ENCODE measurements at places on chromosomes 3 and 15. TPM values are rescaled to one million over a fixed set of nuclear protein-coding genes. Genes with fewer than 3 reads are reported as not detected.

- DNase-seq = no peak
These were observed 90.0 kb downstream of the FBLN2 start for GRCh38 chr3:13638927-13639326.

DNA sequence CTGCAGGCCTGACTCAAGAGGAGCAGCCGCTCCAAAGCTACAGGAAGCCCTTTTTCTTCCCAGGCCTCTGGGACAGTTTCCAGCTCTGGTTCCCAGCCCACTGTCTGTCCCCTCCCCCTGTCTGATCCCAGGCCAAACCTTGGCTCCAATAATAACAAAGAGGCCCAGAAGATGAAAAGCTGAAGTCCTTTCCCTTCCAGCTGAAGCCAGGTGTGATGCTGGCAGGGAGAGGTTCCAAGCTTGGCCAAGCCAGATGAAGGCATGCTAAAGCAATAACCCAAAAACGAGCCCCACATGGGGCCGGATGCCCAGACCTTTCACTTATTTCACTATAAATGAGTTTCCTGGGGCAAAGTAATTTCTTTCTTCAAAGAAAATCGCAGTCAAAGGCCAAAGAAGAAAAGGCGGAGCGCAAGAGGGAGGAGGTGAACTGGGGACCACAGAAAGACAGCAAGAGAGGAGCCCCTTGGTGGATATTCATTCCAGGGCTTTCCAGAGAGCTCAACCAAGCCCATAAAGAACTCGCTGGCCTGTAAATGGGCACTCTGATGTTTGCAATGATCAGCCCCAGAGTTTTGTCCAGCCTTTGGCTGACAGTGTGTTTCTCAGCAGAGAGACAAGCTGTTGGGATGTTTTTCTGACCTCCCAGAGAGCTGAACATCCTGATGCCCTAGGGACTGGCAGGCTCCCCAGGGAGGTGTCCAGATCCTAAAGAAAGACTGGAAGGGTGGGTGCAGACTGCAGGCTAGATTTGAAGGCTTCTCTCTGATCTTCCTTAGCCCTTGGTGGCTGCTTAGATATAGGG, 157.6 kb downstream of the UACA start:
- DNase-seq = peak; percentile 20

DNA sequence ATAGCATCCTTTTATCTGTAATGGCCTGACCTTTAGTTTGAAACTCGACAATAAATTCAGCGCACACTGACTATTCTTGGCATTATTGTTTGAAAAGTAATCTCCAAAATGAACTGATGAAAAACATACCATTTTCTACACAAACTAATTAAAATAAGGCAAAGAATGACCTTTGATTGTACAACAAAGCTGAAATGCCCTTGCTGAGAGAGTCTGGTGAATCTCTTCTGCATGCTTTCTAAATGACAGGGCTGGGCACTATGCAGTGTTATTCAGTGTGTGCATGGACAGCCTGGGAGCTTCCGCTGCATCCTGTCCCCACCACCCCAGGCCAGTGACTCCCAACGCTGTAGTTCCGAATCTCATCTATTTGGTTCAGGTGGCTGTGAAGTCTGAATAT, 530.8 kb downstream of the FOXP1 start:
- DNase-seq = no peak

Gene CLEC3B
- not detected for total RNA-seq

GRCh38 chr15:62079594-62079993, 12.8 kb downstream of the C2CD4A start:
- no peak for DNase-seq

Gene MUC20
- 0.52 TPM for total RNA-seq

Measured in H7 (cell line).